ENCODE measurements at places on chromosomes 16 and 17.

- no peak for DNase-seq
These were observed 220.6 kb upstream of the ZFHX3 start for GRCh38 chr16:73268366-73268993.

GRCh38 chr17:40309031-40309948, at the start of gene RARA:
Gene RARA, plus strand, starts transcription at chr17:40309180. Its CDS starts 22,039 bp downstream, at chr17:40331219.
- DNase-seq, result peak; percentile 57

GRCh38 chr16:24819462-24820040, 26.2 kb upstream of the SLC5A11 start:
- no peak for DNase-seq

GRCh38 chr17:43411369-43411677, 12.5 kb downstream of the ARL4D start:
- no peak for DNase-seq

DNA sequence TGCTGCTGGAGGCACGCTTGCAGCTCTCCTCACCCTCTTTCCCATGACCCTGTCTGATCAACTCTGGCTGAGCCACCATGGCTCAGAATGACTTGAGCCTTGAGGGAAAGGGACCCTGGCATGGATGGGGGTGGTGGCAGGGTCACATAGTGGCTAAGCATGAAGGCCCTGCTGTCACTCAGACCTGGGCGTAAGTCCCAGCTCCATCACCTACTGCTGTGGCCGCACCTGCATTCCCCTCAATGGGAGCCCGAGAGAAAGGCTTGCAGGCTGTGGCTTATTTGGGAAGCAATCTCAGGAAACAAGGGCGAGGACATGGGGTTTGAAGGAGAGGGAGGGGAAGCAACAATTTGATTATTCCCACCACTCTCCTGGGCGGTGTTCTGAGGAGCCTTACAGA, 17.7 kb upstream of the RAP1GAP2 start:
- no peak for DNase-seq

DNA sequence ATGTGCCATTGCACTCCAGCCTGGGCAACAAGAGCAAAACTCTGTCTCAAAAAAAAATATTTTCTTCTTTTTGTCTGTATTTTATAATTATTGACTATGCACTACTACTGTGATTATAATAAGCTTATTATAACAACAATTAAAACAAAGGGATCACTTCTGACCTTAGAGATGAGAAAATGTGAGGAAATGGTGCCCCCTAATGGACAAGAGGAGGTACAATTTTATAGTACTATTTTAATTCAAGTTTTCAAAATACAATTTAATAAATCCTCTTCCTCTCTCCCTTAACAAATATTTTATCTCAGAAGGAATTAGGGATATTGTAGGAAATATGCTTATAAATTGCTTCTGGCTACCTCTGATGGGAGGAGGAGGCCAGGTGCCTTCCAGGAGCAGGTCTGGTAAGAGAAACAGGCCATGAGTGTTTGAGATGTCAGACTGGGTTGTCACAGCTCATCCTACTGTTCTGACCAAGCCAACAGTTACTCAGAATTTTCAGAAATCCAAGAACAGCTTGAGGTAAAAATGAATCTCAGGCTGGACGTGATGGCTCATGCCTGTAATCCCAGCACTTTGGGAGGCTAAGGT, 14.0 kb downstream of the VPS53 start:
- no peak for DNase-seq

GRCh38 chr17:62800585-62800984, 7.5 kb downstream of the MARCHF10 start:
- peak; percentile 73 for DNase-seq

DNA sequence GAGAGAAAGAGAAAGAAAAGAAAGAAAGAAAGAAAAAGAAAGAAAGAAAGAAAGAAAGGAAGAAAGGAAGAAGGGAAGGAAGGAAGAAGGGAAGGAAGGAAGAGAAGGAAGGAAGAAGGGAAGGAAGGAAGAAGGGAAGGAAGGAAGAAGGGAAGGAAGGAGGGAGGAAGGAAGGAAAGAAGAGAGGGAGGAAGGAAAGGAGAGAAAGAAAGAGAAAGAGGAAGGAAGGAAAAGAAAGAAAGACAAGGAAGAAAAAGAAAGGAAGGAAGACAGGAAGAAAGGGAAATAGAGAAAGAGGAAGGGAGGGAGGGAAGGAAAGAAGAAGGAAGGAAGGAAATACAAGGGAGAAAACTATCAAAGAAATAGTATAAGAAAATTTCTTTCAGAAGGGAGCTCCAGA, 7.2 kb upstream of the KRTAP4-7 start:
- no peak for DNase-seq

- DNase-seq, result no peak
These were observed 31.5 kb downstream of the ABCC12 start for GRCh38 chr16:48124266-48124665.

GRCh38 chr16:67860589-67861398, 12.1 kb upstream of the EDC4 start:
- no peak for DNase-seq

DNA sequence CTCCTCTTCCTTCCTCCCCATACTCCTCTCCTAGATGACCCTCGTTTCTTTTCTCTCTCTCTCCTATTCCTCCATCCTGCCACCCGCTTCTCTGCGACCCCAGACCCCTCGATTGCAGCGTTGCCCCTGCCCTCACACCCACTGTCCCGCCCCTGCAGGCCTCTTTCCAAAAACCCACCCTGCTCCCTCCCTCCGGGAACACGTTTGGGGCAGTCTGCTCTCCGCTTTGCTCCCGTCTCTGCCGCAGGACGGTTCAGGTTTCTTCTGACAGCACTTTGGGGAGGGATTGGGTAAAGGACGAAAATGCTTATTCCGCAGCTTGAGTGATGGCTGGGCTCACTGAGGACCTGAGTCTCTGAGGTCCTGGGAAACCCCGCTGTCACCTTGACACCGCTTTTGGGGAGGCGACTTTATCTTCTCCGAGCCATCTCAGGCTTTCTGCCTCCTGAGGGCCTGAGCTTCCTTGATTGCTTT, 690 bp downstream of the NDE1 start:
- DNase-seq, result no peak

GRCh38 chr17:1197781-1198490, 18.2 kb upstream of the ABR start:
- no peak for DNase-seq

DNA sequence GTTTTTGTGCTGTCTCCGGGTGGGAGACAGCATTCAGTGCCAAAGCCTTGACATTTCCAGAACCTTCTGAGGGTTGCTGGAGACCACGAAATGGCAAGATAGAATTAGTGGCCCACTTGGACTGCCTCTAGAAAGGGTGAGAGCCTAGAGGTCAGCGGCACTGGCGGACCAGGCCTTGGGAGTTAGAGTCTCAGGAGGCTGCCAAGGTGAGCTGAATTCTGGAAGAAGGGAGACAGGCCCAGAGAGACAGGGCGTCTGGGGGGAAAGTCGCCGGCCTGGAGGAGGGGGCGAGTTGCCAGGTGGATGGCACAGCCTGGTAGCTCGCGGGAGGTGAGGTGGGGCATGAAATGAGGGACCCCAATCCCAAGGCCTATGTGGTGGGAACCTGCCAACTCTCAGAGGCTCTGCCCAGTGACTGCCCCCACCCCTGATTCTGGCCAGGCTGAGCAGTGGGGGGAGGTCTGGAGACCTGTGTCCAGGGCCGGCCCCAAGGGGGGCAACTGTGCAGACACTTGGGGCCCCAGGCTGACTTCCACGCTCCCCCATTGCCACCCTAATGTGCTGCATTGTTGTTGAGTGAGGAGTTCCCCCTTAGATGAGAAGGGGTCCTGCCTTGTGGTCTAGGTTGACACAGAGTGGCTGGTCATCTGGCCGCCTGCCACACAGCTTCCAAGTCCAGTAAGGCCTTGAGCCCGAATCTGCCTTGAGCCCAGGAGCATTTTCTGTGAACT, 211.1 kb upstream of the CIBAR2 start:
- no peak for DNase-seq

GRCh38 chr16:7550096-7550495, 217.5 kb downstream of the RBFOX1 start:
- DNase-seq, result no peak

DNA sequence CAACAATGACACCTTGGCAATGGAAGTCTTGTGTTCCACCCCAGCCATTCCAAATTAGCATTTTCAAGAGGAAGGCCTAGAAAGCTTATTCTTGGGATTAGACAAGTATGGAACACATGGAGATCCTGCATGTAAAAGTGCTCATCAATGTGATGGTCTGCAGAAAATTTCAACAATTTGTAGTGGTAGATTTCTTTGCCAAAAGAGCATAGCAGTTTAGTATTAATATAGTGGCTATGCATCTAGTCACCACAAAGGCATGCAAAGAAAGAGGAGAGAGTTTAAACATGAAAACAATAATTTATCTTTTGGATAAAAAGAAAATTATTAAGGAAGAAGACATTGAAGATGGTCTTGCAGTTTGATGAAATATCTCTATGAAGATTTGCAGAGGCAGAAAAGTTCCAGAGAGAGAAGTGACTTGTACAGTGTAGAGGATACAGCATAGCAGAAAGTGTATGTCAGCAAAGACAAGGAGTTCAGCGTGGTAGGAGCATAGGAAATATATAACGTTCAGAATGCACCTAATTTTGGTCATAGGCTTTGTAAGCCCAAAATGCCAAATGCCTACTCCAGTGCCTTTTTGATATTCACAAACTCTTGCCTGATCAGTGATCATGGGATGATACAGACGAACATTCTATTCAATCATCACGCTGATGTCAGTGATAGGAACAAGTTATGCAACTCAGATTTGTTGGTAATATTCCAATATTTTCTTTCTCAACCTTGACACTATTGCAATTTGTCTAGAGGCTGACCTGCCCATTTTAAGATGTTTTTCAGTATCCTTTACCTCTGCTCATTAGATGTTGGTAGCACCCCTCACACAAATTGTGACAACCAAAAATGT, 727.9 kb upstream of the SOX9 start:
- DNase-seq, result no peak

DNA sequence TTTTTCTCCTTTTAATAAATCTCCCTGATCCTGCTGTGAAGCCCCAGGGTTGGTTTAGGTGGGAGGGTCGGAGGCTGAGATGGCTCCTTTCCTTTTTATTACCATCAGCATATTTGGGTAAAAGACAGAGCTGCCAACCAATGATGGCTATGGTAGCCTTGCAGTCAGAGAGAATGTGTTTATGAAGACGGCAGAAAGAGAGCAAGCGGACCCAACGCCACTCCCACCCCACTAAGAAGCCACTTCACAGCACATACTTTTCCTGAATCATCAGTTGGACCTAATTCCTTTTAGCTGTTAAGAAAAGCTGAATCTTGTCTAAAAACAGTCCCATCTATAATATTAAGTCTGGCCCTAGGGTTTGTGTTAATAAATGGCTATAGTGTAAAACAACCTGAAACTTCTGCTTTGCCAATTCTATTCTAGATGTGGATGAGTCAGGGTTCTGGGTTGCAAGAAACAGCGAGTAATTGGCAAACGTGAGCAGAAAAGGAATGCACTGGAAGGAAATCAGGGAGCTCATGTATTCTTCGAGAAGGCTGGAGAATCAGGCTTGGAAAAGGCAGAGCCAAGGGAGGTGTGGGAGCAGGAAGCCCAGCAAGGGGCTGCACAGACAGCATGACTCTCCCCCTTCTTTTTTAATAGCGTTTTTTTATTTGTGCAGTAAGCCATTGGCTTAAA, 34.0 kb upstream of the PRKCA start:
- no peak for DNase-seq

- DNase-seq, result peak; percentile 24
These were observed 87.2 kb upstream of the TOX3 start for GRCh38 chr16:52634104-52634503.

- DNase-seq, result no peak
These were observed 562 bp downstream of the USP31 start for GRCh38 chr16:23148513-23149266.

GRCh38 chr17:611202-611601, 103.4 kb downstream of the VPS53 start:
- DNase-seq, result no peak

DNA sequence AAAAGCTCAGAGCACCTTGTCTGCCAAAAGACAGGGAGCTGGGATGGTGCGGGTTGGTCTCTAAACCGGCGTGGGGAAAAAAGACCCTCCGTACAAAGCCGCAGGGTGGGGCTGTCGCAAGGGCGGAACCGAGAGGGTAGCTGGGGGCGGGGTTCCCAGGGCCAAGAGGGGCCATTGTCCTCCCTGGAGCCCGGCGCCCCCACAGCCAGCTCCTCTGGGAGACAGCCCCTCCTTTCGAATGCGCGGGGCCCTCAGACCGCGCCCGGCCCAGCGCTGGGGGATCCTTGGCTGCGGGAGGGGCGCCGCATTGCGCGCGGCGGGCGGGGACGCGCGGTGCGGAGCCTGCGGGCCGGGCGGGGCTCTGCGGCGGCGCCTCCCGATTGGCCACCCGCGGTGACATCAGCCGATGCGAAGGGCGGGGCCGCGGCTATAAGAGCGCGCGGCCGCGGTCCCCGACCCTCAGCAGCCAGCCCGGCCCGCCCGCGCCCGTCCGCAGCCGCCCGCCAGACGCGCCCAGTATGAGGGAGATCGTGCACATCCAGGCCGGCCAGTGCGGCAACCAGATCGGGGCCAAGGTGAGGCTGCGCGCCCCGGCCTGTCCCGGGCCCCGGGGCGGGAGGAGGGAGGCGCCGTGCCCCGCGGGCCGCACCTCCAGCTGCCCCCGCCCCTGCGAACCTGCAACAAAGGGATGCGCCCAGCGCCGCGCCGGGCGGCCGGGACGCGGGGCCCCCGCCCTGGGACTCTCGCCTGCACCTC, at the start of gene TUBB3:
TUBB3 (plus strand) TSS at position 459 of the 756 bp plus-strand sequence; CDS start at position 519, 60 bp downstream.
- DNase-seq, result peak; percentile 55

DNA sequence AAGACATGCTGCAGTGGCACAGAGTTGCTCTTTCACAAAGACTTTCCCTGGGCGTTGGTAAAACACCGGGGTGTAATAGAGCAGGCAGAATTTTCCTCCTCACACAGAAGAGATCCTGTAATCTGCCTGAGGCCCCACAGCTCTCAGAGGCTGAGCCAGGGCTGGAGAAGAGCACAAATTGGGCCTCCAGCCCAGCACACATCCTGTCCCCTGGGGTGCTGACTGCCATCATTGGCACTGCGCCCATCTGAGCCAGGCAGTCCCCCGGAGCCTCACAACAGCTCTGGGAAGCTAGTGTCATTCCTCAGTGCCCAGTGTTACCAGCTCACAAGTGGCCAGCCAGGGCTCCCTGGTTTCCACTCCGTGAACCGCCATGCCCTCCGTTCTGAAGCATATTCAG, 119.4 kb downstream of the SOCS1 start:
- DNase-seq, result no peak

GRCh38 chr17:50663812-50664374, 29.2 kb downstream of the ABCC3 start:
- no peak for DNase-seq

DNA sequence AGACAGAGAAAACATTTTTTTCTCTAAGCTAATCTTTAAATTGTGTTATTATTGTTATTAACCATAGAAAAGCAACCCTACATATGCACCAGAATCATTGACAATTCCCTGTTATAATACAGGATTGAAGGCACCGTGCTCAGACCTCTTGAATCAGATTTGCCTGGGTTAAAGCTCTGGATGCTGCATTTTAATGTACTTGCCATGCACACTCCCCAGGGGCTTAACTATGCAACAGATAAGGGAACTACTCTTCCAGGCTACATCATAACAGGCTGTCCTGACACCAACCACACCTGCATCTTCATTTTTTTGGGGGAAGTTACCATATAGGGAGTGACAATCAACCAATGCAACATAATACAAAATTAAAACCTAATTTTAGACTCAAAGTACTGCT, 1187.6 kb upstream of the CDH8 start:
- no peak for DNase-seq

- DNase-seq, result no peak
These were observed 7.6 kb downstream of the HDAC5 start for GRCh38 chr17:44115585-44116415.

- DNase-seq, result no peak
These were observed 19.3 kb upstream of the SLFN13 start for GRCh38 chr17:35467824-35468223.

Data from left kidney (tissue), 8 donors.